ENCODE measurements at places on chromosomes 16 and 17.

GRCh38 chr17:79800325-79801155 is 3.7 kb upstream of the CBX8 start:
- DNase-seq = peak; percentile 58

DNA sequence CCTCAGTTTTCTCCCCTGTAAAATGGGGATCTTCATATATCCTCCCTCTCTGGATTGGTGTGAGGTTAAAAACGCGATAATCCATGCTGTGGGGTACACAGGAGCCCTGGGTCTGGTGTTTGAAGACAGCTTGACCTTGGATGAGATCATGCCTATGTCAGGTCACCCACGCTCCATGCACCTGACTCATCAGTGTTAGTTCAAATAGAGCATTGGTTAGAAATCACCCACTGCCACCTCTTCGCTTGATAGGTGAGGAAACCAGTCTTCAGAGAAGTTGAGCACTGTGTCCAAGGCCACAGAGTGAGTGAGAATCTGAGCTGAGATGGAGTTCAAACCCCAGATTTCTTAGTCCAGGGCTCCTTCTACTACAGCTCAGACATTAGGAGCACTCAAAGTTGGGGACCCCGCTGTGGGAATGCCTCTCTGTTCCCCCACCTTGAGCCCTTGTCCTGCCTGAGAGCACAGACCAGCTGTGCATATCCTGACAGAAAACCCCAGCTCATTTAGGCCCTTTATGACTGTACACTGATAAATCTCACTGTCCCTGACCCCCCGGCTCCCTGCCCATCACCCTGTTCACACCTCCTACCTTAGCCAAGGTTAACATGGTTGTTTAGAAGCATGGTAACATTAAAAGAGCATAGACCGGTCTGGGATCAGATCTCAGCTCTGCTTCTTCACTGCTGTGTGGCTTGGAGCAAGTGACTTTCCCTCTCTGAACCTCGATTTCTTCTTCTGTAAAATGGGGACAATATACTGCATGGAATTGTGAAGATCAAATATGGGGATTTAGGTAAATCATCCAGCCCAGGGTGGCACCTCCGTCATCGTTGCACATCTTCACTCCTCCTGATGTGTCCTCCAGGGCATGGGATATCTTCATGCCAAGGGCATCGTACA is 22.4 kb upstream of the LGALS9 start:
- no peak for DNase-seq

DNA sequence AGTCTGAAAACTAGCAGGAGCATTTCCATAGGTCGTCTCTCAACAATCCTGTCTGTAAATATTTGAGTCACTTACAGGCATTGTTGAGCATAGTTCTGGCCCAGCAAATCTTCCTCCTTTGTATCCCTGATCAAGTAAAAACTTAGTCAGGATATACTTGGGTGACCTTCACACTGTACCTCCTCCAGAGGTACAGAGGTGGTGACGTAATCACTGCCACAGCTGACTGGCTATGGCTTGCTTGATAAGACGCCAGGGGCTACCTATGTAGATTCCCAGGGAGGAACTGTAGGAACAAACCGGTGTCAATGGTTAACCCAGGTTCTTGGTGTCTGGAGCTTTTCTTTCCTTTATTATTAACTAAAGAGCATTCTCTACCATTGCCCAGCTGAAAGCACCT is at the start of gene KCNJ16:
KCNJ16 (plus strand) TSS at position 270 of the 400 bp plus-strand sequence. CDS start 56,863 bp downstream, outside the sequence.
- DNase-seq = no peak

DNA sequence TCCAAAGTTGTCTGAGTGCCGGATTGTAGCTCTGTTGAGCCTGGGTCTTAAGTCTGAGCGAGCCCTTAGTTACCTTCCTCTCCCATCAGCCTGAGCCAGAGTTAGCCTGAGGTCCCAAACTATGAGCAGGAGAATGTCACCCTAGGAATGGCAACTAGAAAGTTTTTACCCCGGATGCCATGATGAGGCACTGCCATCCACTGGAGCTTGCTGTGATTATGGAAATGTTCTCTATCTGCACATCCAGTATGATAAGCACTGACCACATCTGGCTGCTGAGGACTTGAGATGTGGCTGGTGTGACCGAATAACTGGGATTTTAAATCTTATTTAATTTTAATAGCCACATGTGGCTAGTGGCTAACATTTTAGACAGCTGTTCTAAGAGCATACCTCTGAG is 550.0 kb downstream of the CDH13 start:
- no peak for DNase-seq

- no peak for DNase-seq
These were observed 19.8 kb upstream of the ZNF594 start for GRCh38 chr17:5211458-5211857.

DNA sequence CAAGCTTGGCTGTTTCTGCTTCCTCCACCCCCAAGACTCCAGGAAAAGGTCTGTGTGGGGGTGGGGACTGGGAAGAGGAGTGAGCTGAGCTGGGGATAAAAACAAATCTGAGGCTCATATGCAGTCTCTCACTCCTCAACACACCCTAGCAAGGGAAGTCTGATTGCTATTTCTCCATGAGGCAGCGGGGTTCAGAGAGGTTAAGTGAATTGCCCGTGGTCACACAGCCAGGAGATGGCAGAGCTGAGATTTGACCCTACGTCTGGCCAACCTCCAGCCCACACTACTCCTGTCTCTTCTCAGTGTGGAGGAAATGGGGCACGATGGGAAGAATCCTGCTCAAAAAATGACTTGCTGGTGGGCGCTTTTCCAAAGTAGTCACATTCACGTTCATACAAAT is 4.8 kb upstream of the ABCC3 start:
- no peak for DNase-seq

- no peak for DNase-seq
These were observed 60.2 kb downstream of the TEX2 start for GRCh38 chr17:64202683-64203344.

GRCh38 chr16:57069635-57070370 is 22.6 kb upstream of the CPNE2 start:
- DNase-seq = no peak

All from CD4-positive, alpha-beta T cell treated with Interleukin-17A for 1 hour (primary cell).